Inflammatory macrophage treated with lipopolysaccharide for 4 hours (primary cell): ENCODE measurements at places on chromosomes 1 and 21.
A peak's percentile ranks its signal among the peaks of the same experiment; 100 is the strongest.

DNA sequence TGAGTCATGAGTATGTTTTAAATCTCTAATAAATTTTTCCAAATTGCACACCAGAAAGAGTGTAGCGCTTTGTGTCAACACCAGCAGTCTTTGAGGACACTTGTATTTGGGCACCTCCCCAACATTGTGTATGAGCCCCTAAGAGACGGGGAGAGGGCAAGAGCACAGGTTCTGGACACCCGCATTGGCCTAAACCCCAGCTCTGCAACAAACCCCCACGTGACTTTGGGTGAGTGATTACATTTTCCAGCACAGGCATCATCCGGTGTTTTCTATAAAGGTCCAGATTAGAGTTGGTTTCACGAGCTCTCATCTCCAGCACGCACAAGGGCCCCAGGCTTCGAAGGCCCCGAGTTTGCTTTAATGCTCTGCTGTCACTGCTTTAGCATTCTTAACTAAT is 66.3 kb upstream of the SLC45A1 start:
- no peak for DNase-seq

- DNase-seq: no peak
Measured at GRCh38 chr1:221309723-221310122, 430.5 kb downstream of the HLX start.

- no peak for DNase-seq
Measured at GRCh38 chr1:219824338-219824737, 104.0 kb downstream of the SLC30A10 start.

GRCh38 chr1:76961181-76961819 is 94.0 kb downstream of the ST6GALNAC5 start:
- no peak for DNase-seq

- DNase-seq: peak; percentile 8
Measured at GRCh38 chr1:170881268-170882265, 53.8 kb upstream of the MROH9 start.

- DNase-seq: peak; percentile 61
Measured at GRCh38 chr1:221961532-221962292, 219.8 kb upstream of the DUSP10 start.

DNA sequence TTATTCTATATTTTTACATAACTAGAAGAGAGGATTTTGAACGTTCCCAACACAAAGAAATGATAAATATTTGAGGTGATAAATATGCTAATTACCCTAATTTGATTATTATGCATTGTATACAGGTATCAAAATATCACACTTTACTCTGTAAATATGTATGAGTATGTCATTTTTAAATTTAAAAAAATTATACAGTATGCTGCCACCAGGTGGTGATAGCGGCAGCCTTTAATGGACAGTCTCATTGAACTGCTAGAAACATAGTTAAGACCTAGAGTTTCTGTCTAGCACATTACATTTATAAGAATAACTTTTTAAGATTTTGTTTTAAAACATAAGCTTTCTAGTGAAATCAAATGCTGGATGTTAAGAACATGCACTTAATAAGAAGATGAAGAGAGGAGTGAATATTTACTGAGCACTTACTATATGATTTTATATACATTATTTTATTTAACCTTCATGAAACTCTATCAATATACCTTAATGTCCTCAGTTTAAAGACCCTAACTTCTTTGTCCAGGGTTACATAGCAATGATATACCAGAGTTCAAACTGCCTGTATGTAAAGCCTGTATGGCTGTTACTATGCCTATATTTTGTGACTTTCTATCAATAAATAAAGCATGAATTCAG is 207.1 kb downstream of the NUF2 start:
- peak; percentile 4 for DNase-seq

GRCh38 chr1:204085876-204086275 is 13.0 kb downstream of the SOX13 start:
- no peak for DNase-seq

GRCh38 chr1:23169727-23170335 is 1.2 kb upstream of the LUZP1 start:
- peak; percentile 97 for DNase-seq

- DNase-seq: peak; percentile 86
Measured at GRCh38 chr1:109395602-109396512, 1.9 kb downstream of the SORT1 start.

DNA sequence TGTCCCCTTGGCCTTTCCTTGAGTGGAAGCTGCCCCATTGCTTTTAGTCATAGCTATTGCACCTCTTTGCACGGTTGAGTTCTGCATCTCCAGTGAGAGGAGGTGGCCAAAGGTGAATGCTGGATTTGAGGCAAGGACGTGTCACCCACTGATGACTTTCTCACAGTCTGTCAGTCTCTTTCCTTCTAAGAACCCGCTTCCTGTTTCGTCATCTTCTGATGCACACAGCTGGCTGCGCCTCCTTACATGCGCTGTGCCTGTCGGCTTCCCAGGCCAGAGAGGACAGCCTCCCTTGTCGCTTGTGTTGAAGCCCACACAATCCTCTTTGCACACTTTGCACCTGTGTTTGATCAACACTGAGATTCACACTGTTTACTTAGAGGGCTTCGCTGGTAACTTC is 41.8 kb upstream of the PWP2 start:
- DNase-seq: peak; percentile 75

DNA sequence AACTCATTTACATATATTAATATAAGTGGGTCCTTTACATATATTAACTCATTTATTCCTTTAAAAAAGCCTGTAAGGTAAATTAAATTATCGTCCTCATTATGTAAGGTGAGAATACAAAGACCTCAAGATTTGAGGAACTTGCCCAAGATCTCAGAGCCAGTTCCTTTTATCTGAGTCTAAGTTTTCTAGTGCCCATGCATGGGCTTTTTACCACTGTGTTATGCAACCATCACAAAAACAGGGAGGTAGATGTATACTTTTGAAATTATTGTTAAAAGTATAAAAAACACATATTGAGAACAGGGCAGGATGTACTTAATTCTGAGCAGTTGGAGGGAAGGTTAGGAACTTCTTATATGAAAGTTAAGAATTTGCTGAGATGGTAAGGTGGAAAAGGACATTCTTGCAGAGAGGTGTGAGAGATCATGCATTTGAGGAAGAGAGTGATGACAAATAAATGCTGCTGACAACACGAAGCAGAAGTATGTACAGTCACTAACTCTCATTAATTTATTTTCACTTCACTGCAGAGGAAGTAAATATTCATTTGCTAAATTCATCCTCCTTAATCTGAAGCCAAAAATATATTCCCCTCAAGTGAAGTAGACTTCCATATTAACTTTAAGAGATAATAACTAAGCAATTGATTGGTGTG is 28.9 kb upstream of the LYPLAL1 start:
- DNase-seq: peak; percentile 46

GRCh38 chr1:4137621-4138415 is 237.7 kb upstream of the C1orf174 start:
- no peak for DNase-seq

DNA sequence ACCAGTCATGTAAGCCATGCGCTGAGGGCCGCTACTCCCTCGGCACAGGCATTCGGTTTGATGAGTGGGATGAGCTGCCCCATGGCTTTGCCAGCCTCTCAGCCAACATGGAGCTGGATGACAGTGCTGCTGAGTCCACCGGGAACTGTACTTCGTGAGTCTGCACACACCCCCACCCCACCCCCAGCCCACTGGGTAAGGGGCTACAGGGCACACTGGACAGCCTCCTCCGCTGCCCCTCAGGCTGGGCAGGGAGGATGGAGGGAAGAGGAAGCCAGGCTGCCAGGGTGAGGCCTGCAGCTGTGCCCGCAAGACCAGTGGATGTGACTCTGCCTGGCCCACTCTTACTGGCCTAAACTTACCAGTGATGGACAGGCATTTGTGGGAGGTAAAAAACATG is 49.2 kb upstream of the SARS1 start:
- DNase-seq: no peak

DNA sequence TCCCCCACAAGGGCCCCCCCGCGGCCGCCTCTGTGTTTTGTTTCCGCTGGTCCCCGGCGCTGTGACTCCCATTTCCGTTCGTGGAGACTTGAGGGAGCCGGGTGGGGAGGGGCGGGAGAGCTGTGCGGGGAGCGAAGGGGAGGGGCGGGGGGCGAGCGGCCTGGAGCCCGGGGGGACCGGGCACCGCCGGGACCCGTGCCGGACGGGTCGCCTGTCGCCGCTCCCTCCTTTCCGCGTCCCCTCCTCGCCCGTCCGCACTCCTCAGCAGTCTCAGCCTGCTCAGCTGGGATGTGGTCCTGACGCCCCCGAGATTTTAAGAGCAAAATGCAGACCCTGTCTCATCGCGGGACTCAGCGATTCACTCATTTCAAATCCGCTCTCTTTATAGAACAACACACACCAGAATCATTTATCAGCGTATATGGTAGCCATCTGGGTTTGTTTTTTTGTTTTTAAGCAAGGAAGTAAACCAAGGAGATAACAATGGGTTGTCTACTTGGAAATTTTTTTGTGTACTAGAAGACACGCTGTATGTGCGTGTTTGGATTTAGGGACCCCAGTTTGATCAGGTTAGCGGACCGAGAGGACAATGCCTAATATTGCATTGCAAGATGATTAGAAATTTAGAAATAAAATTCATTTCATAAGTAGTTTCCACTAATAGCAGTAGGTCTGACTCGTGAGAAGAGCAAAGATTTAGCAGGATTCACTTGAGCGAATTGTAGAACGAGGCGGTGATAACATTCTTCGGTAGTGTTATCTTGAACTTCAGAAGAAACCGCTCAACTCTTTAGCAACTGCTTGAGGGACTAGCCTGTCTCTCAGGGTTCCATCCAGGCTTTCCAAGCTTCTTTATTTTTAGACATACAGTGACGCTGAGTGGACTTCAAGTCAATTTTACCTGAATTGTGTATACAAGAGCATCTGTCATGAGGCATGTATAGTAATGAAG is 1.1 kb downstream of the GABPA start:
- peak; percentile 66 for DNase-seq

- no peak for DNase-seq
Measured at GRCh38 chr21:14526199-14526598, 19.9 kb downstream of the SAMSN1 start.

DNA sequence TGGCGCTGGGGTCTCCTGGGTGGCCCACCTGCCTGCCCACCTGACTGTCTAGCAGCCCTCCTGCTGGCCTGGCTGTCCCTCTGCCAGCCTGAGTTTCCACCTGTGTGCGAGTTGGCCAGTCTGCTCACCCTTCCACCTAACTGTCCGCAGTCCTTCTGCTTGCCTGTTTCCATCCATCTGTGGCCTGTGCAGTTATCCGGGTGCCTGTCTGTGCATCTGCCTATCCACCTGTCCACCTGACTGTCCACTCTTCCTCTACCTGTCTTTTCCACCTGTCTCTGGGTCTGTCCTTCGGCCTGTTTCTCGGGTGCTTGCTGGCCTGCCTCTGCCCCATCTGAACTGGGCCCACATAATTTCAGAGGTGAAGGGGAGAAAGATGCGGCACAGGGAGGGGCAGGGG is 1.9 kb downstream of the KCNQ4 start:
- no peak for DNase-seq

DNA sequence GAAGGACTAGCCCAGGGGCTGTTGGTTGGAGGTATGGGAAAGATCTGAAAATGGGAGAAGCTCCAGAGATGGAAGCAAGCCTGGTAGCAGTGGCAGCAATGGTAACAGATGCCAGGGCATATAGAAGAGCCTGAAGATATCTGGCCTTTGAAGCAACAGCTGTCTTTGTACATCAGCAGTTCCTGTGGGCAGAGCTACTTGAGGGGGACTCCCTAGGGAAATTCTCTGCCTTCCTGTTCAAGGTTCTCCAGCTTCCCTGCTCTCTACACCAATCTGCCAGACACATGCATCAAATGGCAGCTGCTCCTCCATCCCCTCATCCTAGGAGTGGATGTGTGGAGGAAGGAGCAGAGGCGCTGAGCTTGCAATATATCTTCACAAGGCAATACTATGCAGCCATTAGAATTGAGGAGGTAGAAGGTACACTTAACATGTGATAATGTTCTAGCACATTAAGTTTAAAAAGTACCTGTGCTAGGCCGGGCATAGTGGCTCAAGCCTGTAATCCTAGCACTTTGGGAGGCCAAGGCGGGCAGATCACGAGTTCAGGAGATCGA is 2.2 kb downstream of the TMEM35B start:
- DNase-seq: no peak

- no peak for DNase-seq
Measured at GRCh38 chr1:154318386-154318785, 2.5 kb upstream of the AQP10 start.

- peak; percentile 40 for DNase-seq
Measured at GRCh38 chr1:155324717-155325602, 4.3 kb downstream of the RUSC1 start.

DNA sequence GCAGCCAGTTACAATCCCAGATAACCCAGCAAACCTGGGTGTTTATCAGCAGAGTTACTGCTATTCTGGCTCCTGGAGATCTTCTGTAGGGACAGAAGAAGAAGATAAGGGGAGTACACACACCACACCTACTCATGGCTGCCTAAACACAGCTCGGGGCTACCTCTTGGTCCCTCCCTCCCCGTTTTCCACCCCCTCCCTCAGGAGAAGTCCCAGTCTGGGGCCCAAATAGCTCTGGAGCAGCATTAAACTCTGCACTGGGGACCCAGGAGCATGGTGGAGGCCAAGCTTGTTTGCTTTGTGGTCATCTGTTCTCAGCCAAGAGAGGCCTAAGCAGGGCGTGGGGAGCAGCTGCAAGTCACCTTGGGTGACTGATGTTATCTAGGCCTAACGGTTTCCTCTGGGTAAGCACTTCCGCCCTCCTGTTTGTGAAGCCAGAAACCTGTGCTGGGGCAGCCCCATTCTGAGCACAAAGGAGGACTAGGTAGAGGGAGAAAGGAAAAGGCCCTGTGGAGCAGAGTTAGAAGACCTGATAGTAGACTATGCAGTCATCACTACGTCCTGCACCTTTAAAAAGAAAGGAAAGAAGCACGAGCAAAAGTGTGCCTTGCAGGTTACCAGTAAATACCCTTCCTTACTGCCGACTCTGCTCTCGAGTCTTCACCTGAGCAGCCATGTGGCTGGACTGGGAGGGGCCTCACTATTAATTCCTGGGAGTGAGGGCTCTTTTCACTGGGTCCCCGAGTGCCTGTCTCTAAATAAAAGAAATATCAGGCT is 2.0 kb upstream of the RCSD1 start:
- no peak for DNase-seq

- no peak for DNase-seq
Measured at GRCh38 chr1:47515164-47515789, 77.4 kb downstream of the FOXD2 start.

DNA sequence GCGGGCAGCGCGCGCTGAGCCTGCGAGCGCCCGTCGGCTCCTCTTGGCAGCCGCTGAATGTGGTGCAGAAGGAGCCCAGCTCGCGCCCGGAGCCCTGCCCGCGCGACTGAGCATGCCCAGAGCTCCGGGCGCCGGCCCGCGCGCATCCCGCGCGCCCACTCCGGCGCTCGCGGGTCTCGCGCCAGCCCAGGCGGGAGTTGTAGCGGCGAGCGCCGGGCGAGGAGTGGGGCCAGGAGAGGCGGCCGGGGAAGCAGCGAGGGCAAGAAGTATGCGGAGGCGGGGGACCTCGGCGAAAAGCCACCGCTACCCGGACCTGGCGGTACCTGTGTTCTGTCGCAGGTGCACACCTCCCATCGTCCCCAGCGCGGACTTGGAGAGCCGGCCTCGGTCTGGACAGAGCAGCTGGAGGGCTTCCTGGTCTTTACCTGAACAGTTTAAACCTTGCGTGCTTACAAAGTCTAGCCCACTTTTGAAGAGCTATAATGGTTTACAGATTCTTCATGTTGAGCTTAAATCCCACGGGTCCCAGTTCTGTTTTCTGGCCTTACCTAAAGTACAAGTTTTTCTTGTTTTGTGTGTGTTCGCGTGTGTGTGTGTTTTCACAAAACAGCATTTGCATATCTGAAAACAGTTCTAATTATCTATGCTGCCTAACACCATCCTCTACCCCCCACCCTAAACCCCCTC is at the start of gene DDAH1:
Gene DDAH1 (minus strand): TSS at position 61 of the 687 bp plus-strand sequence. CDS start 114 bp downstream, outside the sequence.
- no peak for DNase-seq
